ENCODE measurements at places on chromosomes 7 and 10.

DNA sequence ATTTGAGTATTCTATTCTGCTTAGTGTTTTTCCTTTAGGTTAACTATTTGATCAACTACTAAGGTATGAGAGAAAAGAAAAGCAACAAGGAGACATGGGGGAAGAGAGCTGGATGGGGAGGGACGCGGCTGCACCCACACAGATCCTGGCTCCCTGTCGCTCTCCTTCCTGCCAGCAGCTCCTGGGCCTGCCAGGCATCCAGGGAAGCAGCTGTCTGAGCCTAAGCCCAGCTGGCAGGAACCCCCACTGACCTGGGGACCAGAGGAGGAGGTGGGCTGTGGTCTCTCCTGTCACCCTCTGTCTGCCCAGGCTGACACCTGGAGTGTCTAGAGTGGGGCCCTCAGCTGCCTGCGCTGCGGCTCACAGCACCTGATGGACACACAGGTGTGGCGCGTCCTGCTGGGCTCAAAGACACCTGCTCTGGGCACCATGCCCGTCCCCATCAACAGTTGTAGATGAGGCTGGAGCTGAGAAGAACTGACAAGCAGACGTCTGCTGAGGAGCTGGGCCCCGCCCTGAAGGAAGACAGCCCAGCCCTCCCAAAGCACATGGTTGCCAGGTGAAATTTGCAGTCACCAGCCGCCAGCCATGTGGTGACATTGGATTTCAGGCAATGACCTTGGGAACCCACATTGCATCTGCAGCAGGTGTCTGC is 207.9 kb downstream of the PLXNA4 start:
- no peaks in the 10 kb centered on the region for H3K36me3 ChIP-seq
- no peak for DNase-seq
- no peak overlapping the region for H3K27ac ChIP-seq
- no peak overlapping the region for H3K4me3 ChIP-seq
- H3K4me1 ChIP-seq, result no peaks in the 10 kb centered on the region

DNA sequence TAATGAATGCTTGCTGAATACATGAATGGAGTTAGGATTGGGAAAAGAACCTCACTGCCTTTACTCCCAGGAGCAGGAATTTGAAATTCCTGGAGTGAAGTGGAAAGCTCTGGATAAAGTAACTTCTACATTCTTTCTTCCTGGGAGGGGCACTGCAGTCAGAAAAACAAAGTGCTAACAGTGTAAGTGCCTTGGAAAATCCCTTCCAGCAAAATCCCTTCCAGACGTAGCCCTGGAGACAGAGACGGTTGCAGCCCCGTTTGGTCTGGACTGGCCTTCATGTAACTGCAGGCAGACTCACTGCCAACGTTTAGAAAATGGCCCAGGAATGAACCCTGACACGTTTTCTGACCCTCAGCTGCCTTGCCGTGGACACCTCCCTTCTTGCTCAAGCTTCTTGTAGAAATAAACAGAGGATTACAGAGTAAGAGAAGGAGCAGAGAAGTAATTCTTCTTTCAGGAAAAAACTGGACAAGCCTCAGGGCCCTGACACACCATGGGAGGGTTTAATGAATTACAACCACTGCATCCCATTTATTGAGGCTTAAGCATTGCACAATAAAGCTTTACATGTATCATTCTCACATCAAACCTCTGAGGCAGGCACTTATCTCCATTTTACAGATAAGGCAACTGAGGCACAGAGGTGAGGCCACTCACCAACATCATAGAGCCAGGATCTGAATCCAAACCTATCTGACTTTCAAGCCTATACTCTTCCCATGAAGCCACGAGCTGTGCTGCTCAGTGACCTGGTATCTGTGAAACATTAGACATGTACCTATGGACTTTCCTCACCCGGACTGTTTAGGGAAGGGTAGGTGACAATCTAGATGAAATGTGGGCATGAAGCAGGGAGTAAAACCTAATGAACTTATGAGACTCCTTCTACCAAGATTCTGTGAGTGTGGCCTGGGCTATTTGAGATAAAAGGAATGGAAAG is 7.8 kb downstream of the ITPRIP start:
- peaks cover 12% of the 10 kb centered on the region for H3K36me3 ChIP-seq
- no peaks in the 10 kb centered on the region for H3K27me3 ChIP-seq
- no peak for DNase-seq
- H3K27ac ChIP-seq, result peak overlapping the region; percentile 96

DNA sequence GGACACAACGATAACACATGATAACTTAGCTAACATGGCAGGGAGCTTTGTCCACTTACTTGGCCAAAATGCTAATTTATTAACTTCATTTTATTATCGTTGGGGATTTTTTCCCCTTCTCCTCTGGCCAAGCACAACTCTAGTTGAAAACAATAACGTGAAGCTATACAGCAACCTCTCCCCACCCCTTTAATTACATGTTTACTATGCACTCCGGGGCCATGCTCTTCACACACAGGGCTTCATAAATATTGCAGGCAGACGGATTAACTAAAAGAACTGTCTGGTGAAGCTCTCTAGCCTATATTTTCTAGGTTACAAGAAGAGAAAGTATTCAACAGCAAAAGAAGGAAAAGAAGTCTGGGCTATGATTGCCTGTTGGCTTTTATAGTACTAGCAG is 51.7 kb downstream of the XRCC2 start:
- no peaks in the 10 kb centered on the region for H3K27me3 ChIP-seq
- H3K27ac ChIP-seq, result peak overlapping the region; percentile 46
- no peaks in the 10 kb centered on the region for H3K4me1 ChIP-seq
- DNase-seq, result no peak
- H3K36me3 ChIP-seq, result no peaks in the 10 kb centered on the region

GRCh38 chr7:21640105-21640504 is 97.3 kb downstream of the DNAH11 start:
- no peaks in the 10 kb centered on the region for H3K4me1 ChIP-seq
- H3K4me3 ChIP-seq, result no peak overlapping the region
- H3K27me3 ChIP-seq, result peaks cover 2% of the 10 kb centered on the region
- H3K27ac ChIP-seq, result no peak overlapping the region
- H3K36me3 ChIP-seq, result no peaks in the 10 kb centered on the region
- no peak for DNase-seq

DNA sequence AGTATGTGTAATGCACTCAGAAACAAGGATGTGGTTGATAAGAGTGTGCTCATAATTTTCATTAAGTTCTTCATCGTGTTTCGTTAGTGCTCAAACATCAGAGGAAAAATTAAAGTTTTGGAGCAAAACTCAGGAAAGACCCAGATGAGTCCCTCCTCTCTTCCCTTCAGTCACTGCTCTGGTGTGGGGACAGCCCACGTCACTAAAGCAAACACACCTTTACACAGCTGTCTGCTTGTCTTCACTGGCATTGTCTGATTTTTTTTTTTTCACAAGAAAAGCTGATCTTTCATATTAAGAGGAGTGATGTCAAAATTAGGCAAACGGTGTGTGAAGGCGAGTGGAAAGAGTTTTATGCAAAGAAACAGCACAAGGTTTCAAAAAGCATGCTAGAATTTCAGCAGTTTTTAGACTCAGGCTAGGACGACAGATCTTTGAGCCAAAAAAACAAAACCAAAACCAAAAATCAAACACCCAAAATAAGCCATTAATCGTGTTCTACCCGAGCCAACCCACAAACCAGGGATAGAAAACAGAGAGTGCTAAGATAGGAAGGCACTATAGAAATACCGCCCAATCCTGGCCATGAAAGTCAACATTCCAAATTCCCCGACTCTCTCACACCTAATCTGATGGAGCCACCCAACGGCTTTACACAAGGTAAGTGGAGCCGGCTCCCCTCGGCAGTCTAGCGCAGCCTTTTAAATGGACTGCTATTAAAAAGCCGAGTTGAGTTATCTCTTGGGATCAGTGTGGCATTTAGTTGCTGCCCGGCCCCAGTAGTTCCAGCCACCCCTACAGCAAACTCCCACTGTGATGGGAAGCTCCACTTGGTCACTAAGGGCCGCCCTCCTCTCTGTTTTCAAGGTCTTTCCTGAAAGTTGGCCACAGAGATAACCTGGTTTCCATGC is 27.9 kb upstream of the GATA3 start:
- DNase-seq, result no peak
- H3K4me3 ChIP-seq, result peak overlapping the region; percentile 43
- no peaks in the 10 kb centered on the region for H3K36me3 ChIP-seq
- H3K4me1 ChIP-seq, result no peaks in the 10 kb centered on the region
- H3K27me3 ChIP-seq, result peaks cover 18% of the 10 kb centered on the region

DNA sequence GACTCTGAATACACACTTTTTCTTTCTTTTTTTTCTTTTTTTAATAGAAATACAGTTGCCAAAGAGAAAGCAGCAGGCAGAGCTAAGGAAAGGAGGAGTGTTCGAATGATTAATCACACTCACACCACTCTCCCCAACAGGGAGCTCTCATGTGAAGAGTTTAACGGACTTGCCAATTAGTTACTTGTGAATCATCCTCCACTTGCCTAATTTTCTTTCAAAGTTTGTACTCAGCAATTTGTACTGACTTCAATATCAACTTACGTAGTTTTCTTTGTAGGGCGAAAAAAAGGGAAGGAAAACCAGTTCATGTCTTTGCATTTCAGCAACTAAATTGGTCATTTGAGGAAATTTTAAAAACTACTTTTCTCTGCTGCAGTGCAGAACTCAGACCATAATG is 109.2 kb downstream of the PIP4K2A start:
- peaks cover 41% of the 10 kb centered on the region for H3K36me3 ChIP-seq
- no peak for DNase-seq
- peaks cover 70% of the 10 kb centered on the region for H3K4me1 ChIP-seq
- H3K4me3 ChIP-seq, result no peak overlapping the region

- H3K4me1 ChIP-seq, result no peaks in the 10 kb centered on the region
- peaks cover 15% of the 10 kb centered on the region for H3K36me3 ChIP-seq
- H3K27ac ChIP-seq, result peak overlapping the region; percentile 51
- no peak overlapping the region for H3K4me3 ChIP-seq
Measured at GRCh38 chr10:112715581-112715980, 234.5 kb upstream of the TCF7L2 start.

- no peaks in the 10 kb centered on the region for H3K27me3 ChIP-seq
- H3K27ac ChIP-seq, result peak overlapping the region; percentile 54
- peaks cover 63% of the 10 kb centered on the region for H3K4me1 ChIP-seq
- peak overlapping the region; percentile 74 for H3K4me3 ChIP-seq
- peaks cover 7% of the 10 kb centered on the region for H3K36me3 ChIP-seq
- DNase-seq, result peak; percentile 27
Measured at GRCh38 chr7:131104596-131105293, 222.9 kb upstream of the MKLN1 start.

DNA sequence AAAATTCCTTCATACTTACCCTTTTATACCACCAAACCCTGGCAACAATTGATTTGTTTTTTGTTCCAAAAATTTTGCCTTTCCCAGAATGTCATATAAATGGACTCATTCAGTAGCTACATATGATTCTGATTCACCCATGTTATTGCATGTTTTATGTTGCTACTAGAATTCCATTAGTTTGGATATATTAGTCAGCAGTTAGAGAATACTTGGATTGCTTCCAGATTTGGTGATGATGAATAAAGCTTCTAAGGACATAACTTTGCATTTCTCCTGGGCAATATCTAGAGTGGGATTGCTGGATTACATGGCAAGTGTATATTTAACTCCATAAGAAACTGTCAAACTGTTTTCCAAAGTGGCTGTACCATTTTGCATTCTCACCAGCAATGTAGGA is 806.9 kb downstream of the DNAJB9 start:
- DNase-seq, result no peak
- no peak overlapping the region for H3K27ac ChIP-seq
- no peaks in the 10 kb centered on the region for H3K27me3 ChIP-seq
- no peak overlapping the region for H3K4me3 ChIP-seq

DNA sequence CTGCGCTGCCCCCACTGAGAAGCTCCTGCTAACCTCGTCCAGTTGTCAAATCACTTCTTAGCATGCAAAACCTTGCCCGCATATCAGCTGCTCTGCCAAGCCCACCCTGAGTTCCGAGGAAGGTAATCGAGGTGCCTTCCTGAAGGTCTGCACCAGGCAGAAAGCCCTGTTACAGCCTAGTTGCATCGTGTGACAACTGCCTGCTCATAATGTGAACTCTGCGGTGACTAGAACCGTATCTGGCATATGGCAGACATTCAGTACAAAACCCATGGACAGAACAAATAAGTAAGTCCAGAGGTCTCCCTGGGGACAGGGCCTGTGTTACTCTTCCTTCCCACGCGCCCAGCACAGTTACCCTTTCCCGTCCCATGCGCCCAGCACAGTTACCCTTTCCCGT is 394.3 kb downstream of the DNAJB6 start:
- H3K4me3 ChIP-seq, result no peak overlapping the region
- no peaks in the 10 kb centered on the region for H3K27me3 ChIP-seq
- H3K4me1 ChIP-seq, result no peaks in the 10 kb centered on the region

DNA sequence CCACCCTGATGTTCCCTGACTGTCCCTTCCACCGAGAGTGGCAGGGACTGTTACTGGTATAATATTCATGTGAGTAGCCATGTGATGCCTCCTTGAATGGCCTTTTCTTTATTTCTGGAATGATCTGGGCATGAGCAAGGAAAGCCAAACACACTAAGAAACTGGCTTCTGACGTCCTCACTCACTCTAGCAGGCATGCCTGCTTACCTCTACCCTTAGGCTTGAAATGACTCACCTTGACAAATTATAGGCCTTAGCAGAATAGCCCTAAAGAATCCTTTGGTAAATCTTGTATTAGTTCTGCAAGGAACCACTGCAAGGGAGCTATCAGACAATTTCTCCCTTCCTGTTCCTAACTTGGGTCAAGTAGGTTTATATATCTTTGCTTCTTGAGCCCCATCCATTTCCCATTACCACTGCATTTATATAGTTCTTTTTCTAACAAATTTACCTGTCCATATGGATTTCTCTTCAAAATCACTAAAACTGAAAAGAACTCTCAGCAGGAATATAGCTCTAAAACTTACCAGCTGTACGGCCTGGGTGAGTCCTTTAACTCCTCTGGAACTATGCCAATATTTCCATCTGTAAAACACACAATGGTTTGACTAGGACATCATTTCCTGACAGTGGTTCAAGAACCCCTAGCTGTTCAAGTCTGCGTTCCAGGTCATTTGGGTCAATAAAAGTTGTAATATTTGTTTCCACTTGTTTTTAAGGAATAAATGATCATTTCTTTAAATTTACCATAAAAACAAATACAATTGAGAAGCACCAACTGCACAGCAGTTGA is 13.0 kb upstream of the NDUFA5 start:
- DNase-seq, result no peak
- H3K27ac ChIP-seq, result no peak overlapping the region
- peaks cover 1% of the 10 kb centered on the region for H3K27me3 ChIP-seq
- no peak overlapping the region for H3K4me3 ChIP-seq

GRCh38 chr7:12801107-12801506 is 113.7 kb downstream of the ARL4A start:
- H3K4me3 ChIP-seq, result no peak overlapping the region
- no peak for DNase-seq
- no peaks in the 10 kb centered on the region for H3K4me1 ChIP-seq
- H3K27ac ChIP-seq, result no peak overlapping the region
- no peaks in the 10 kb centered on the region for H3K36me3 ChIP-seq
- H3K27me3 ChIP-seq, result peaks cover 5% of the 10 kb centered on the region

DNA sequence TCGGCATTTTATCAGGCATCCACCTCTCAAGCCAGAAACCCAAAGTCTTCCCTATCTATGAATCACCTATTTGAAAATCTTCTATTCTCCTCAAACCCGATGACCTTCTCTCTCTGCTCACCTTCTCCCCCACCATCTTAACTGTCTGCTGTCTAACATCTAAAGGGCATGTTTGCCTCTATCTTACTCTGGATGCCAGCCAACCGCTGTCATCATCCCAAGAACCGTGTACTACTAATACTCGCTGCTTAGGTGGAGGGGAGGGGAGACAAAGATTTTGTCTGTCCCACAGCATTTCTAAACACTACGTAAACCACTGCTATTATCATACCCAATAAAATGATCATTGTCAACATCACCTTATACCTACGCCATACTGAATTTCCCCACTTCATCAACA is 29.5 kb downstream of the PAXIP1 start:
- no peak overlapping the region for H3K4me3 ChIP-seq
- H3K36me3 ChIP-seq, result peaks cover 45% of the 10 kb centered on the region
- H3K4me1 ChIP-seq, result peaks cover 23% of the 10 kb centered on the region
- no peaks in the 10 kb centered on the region for H3K27me3 ChIP-seq
- H3K27ac ChIP-seq, result no peak overlapping the region
- DNase-seq, result no peak

Data from activated naive CD4-positive, alpha-beta T cell treated with anti-CD3 and anti-CD28 coated beads for 36 hours (primary cell).